ENCODE measurements at places on chromosomes 1 and 21. TPM values are rescaled to one million over a fixed set of nuclear protein-coding genes. Genes with fewer than 3 reads are reported as not detected.

GRCh38 chr1:205929496-205930194, 13.6 kb downstream of the SLC26A9 start:
- no peak for DNase-seq

- no peak for DNase-seq
Measured at GRCh38 chr1:22688466-22688865, 22.2 kb upstream of the EPHB2 start.

Gene OR6N1
- polyA plus RNA-seq: not detected

Gene GRHL3
- 6.9 TPM for polyA plus RNA-seq

Measured in hepatocyte (in vitro differentiated cells).